ENCODE measurements at places on chromosomes 4 and X.

- peak; percentile 14 for DNase-seq
These were observed 115.5 kb upstream of the FAM241A start for GRCh38 chr4:112029771-112030171.

- DNase-seq: no peak
These were observed 366.7 kb upstream of the FAT1 start for GRCh38 chr4:187090401-187090800.

- DNase-seq: peak; percentile 92
These were observed 422.6 kb upstream of the DIPK2B start for GRCh38 chrX:45623266-45623665.

DNA sequence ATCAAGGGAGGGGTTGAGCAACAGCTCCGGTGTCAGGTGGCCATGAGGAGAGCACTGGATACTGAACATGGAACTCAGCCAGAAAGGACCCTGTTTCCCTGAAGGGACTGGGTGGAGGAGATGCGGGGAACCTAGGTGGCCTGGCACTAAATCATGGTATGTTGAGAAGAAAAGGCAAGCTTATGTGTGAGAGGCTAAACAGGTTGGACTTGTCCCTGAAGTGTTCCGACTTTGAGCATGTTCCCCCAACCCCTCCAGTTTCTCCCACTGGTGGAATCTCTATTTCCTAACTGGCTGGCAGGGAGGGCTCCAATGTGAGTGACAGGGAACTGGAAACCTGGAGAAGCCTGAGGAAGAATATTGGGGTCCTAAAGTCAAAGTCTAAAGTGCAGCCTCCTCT, 69.5 kb downstream of the PLAC1 start:
- no peak for DNase-seq

GRCh38 chr4:185358514-185358913, 37.2 kb downstream of the LRP2BP start:
- DNase-seq: no peak

DNA sequence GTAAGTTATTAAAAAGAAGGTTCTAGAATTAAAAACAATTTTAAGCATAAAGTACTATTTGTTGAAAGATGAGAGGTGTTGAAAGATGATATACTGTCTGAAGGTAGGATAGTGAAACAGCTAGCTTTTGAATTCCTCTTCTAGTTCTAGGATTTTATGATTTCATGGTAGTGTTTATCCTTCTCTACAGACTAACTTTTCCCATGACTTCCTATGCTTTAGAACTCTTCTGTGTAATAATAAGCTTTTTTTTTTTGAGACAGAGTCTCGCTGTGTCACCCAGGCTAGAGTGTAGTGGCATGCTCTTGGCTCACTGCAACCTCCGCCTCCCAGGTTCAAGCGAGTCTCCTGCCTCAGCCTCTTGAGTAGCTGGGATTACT, 96.0 kb upstream of the NUDT6 start:
- no peak for DNase-seq

- DNase-seq: no peak
These were observed 28.6 kb upstream of the LSM6 start for GRCh38 chr4:146146918-146147317.

GRCh38 chrX:40772290-40772689, 36.9 kb upstream of the MED14 start:
- DNase-seq: no peak

GRCh38 chr4:8308856-8309771, 39.6 kb downstream of the HTRA3 start:
- no peak for DNase-seq

DNA sequence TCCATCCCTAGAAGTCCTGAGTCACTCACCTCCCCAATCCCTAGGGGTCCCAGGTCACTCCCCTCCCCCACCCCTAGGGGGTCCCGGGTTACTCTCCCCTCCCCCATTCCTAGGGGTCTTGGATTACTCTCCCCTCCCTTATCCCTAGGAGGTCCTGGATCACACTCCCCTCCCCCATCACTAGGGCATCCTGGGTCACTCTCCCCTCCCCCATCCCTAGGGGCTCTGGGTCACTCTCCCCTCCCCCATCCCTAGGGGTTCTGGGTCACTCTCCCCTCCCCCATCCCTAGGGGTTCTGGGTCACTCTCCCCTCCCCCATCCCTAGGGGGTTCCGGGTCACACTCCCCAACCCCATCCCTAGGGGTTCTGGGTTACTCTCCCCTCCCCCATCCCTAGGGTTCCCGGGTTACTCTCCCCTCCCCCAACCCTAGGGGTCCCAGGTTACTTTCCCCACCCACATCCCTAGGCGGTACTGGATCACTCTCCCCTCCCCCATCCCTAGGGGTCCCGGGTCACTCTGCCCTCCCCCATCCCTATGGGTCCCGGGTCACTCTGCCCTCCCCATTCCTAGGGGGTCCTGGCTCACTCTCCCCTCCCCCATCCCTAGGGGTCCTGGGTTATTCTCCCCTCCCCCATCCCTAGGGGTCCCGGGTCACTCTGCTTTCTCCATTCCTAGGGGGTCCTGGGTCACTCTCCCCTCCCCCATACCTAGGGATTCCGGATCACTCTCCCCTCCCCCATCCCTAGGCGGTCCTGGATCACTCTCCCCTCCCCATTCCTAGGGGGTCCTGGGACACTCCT, 2.1 kb downstream of the ASMTL start:
- DNase-seq: no peak

GRCh38 chr4:110754716-110755115, 131.8 kb upstream of the PITX2 start:
- peak; percentile 72 for DNase-seq

DNA sequence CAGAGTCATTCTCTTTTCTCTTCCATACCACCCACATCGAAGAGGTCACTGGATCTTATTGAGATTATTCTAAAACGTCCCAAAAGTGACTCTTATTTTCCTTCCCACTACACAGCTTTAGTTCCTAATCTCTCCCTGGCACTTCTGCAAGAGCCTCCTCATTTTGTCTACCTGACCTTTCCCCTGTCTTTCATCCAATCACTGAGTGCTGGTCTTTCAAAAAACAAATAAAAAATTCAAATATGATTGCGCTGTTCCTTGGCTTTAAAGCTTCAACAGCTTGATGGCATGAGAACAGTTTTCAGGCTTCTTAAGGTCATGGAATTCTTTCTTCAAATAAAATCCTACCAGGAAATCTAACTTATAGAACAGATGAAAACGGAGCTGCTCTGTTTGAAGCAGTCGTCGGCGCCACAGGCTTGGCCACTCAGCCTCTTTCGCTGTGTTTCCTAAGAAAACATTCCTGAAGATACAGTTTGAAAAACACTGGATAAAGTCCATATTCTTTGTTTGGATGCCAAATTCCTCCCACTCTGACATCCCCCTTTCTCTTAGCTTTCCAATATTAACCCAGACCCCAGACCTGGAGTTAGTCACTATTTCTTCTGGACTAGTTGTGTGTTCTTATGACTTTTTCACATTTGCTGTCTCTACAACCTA, 12.5 kb downstream of the SYTL5 start:
- no peak for DNase-seq

DNA sequence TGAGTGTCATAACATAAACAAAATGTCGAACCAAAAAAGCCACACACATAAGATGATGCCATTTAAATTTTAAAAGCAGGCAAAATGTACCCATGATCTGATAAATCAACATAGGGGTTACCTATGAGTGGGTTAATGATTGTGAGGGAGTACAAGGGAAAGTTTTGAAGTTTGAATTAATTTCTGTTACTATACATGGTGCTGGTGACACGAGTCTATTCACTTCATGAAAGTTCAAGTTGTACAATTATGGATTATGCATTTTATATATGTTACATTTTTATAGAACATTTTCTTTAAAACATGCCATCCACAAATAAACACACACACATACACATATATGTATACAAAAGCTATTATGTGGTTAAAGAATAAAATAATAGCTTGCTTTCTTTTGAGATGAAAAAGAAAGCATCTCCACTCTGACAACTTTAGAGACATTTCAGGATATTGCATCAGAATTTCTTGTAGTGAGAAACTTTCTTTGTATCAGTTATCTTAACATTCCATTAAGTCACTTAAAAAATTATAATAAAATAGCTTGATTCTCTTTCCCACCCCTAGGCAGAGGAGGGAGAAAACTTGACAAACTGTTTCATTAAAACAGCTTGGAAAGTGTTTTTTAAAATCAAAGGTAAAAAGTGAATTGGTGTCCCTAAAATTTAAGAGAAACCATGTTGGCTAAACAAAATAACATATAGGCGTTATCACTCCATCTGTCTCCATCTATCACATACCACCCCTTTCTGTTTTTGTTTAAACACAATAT, 891.8 kb upstream of the NDST4 start:
- DNase-seq: peak; percentile 17

- DNase-seq: peak; percentile 19
These were observed 6.0 kb upstream of the WDR13 start for GRCh38 chrX:48591255-48591791.

DNA sequence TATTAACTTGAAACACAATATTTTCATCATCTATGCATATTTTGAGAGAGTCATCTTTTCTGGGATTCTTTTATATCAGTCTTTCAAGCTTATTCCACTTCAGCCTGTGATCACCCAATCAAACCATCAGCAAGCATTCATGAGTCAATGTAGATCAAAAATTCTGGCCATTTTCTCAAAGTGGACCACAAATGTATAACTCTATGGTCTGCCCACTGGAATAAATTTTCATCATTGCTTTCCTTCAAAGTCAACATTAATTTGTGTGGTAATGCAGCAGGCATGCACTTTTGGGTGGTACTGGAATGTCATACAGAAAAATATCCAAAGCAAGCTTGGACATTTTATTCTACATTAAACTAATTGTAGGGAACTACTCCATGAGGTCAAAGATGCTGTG, 1013.0 kb downstream of the STIM2 start:
- DNase-seq: no peak

- DNase-seq: no peak
These were observed 177.1 kb downstream of the NHS start for GRCh38 chrX:17552044-17552650.

DNA sequence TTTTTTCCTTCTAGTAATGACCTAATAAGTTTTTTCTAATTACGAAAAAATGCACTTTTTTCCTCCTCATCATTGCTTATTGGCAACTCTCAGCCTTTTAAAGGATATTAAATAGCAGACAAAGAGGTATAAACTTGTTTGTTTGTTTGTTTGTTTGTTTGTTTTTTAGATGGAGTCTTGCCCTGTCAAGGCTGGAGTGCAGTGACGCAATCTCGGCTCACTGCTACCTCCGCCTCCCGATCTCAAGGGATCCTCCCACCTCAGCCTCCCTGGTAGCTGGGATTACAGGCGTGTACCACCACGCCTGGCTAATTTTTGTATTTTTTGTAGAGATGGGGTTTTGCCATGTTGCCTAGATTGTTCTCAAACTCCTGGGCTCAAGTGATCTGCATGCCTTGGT, 6.0 kb downstream of the RBM47 start:
- no peak for DNase-seq

- DNase-seq: no peak
These were observed 67.7 kb downstream of the TRMT44 start for GRCh38 chr4:8508266-8508665.

DNA sequence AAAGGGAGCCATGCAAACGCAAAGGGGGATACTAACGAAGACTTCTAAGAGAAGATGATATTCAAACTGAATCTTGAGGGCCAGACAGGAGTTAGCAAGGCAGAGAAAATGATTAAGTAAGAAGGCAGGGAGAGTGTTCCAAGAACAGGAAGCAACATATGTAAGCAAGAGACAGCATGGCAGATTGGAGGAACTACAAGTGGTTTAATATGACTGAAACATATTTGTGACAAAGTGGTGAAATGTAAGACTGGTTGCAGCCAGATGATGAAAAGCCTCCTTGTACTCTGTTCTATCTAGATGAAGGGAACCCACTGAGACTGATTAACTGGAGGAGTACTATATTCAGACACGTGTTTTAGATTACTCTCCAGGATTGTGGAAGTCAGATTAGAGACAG, 116.6 kb upstream of the DIAPH2 start:
- DNase-seq: no peak

DNA sequence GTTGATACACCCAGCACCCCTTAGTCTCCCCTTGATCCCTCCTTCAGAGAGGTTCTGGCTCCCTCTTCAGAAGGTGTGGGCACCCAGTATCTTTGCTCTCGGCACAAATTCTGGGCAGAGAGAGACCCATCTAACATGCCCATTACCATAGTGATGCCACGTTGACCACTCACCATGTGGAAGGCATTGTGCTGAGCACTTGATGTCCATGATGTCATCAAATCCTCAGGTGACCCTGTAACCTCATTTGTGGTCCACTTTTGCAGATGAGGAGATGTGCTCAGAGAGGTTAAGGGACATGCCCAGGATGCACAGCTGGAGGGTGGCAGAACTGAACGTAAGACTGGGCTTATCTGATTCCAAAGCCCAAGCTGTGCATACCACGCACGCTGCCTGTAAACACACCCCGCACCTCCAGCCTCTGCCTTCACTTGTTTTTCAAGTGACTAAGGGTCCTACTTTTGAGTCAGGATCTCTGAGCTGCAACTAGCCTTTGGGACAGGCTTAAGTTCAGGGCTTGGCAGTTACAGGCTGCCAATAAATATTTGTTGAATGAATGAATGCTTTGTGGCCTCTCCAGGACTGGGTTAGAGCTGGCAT, 55.2 kb downstream of the HTRA3 start:
- no peak for DNase-seq

DNA sequence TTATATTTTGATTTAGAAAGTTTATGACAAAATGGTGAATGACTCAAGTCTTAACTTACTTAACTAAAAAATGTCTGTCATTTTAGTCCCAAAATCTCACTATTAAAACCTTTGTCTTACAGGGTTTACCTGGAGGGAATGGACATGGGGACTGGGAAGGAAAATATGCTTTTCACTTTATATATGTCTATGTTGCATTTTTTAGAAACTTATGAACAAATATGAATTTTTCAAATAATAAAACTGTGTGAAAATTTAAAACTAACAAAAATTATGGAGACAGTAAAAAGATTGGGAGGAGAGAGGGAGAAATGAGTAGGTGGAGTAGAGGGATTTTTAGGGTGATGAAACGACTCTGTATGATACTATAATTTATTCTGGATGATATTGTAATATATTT, 6.2 kb downstream of the MGARP start:
- DNase-seq: no peak

DNA sequence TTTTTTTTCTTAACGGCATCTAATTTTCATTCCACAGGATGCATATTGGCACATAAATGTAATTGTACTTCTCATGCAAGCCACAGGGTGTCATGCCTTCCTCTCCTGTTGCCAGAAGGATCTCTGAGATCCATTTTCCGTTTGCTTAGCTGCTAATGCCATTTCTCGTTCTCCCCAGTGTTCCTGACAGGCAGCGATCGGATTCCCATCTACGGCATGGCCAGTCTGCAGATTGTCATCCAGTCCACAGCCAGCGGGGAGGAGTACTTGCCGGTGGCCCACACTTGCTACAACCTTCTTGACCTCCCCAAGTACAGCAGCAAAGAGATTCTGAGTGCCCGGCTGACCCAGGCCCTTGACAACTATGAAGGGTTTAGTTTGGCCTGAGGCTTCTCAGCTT, 8.9 kb upstream of the NAP1L5 start:
- peak; percentile 41 for DNase-seq

DNA sequence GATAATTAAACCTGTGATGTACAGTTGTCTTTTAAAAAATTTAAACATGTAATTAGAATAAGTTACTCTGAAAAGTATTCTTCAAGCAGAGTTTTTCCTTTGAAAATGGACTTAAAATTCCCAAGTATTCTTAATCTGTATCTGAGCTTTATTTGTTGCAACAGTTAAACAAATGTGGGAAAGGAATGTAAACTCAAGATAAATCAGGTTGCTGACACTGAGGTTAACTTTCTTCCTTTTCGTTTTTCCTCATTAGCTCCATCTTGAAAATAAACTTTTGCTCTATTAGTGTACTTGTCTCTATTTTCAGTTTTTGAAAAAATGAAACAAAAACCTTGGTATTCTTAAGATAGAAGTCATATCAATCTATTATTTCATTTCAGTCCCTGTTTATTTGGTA, 144.5 kb upstream of the BMPR1B start:
- no peak for DNase-seq

GRCh38 chrX:4841216-4841745, 1127.8 kb upstream of the PRKX start:
- DNase-seq: no peak

Measured in fibroblast of skin of left quadriceps (primary cell).